ENCODE measurements at places on chromosomes 1 and 21.

GRCh38 chr1:66124670-66125069, 332.0 kb downstream of the PDE4B start:
- DNase-seq = no peak

- DNase-seq = peak; percentile 88
These were observed at the start of gene CAP1 for GRCh38 chr1:40040511-40041465. Gene CAP1, plus strand, starts transcription at chr1:40040729. Its CDS starts 18,618 bp downstream, at chr1:40059347.

DNA sequence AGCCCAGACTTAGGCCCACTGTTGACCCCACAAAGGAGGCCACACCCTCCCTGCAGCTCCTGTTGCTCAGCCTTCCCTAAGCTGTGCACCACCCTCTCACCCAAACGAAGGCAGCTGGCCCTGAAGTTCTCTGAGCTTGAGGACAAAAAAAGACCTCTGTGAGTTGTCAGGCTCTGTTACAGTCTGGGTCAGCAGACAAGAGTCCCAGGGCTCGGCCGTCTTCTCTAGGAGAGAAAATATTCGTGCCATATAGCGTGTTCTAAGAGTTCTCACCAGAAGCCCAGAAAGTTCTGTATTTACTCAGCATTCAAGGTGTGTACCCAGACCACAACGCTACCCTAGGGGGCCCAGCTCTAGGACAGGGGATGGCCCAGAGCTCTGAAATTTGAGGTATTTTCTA, 25.5 kb upstream of the LYST start:
- no peak for DNase-seq

DNA sequence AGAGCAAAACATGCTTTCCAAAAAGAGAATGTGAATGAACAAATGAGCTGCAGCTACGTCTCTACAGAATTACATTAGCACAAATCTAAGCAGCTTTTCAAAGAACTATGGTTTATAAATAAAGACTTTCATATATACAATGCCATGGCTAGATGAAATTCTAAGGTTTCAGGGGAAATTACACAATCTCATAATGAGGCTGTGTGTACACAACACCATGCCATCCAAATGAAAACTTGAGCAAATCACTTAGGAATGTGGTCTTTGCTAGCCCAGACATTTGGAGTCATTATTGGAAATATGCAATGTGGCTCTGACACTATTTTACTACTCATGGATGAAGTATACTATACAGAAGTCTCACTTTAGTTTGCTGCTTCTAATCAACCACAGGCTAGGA, 37.5 kb downstream of the SPAG17 start:
- DNase-seq = no peak

GRCh38 chr1:81605023-81605422, 195.7 kb upstream of the ADGRL2 start:
- no peak for DNase-seq

- DNase-seq = no peak
These were observed 56.1 kb upstream of the SDC3 start for GRCh38 chr1:30964706-30965105.

- DNase-seq = no peak
These were observed 95.2 kb downstream of the PSMG1 start for GRCh38 chr21:39088031-39088370.

GRCh38 chr1:180981596-180982387, 40.9 kb downstream of the STX6 start:
- DNase-seq = no peak

DNA sequence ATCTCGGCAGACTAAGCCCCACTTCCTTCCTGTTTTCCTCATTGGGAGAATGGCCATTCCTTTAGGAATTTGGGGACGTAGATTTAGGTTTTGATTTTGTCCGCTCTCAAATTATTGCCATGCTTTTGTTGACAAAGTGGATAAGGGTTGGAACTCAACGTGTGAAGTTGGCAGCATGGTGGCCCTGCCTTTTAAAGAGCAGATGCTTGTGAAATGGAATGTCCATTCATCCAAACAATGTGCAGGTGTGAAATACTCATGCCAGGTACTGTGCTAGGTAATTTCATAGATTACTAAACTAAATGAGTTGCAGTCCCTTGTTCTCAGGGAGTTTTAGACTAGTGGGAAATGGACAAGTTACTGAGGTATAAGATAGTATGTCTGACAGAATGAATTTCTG, 75.0 kb downstream of the SPATA46 start:
- DNase-seq = no peak

GRCh38 chr1:100353071-100353801, 930 bp downstream of the CDC14A start:
- peak; percentile 52 for DNase-seq

DNA sequence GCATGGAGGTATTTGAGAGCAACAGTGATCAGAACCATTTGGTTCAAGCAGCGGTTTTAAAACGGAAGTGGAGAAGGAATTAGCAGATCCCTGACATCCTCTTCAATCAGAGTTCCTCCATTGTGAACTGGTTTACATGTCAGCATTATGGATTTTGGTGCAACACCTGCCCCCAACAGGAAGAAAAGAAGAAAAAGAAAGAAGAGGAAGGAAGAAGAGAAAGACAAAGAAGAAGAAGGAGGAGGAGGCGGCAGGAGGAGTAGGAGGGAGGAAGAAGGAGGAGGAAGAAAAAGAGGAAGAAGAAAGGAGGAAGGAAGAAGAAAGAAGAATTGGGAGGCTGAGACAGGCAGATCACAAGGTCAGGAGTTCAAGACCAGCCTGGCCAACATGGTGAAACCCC, 17.4 kb downstream of the NDUFS5 start:
- DNase-seq = no peak

- DNase-seq = no peak
These were observed 3.9 kb upstream of the ZNF678 start for GRCh38 chr1:227559499-227559898.

GRCh38 chr1:6651909-6652308, 27.2 kb downstream of the THAP3 start:
- no peak for DNase-seq
